ENCODE measurements at places on chromosomes 12 and 14.

GRCh38 chr14:105168496-105168978 is at the start of gene JAG2:
TSS of gene JAG2 (minus strand) at chr14:105168776. CDS start at chr14:105168420, 356 bp downstream.
- DNase-seq, result peak; percentile 59

DNA sequence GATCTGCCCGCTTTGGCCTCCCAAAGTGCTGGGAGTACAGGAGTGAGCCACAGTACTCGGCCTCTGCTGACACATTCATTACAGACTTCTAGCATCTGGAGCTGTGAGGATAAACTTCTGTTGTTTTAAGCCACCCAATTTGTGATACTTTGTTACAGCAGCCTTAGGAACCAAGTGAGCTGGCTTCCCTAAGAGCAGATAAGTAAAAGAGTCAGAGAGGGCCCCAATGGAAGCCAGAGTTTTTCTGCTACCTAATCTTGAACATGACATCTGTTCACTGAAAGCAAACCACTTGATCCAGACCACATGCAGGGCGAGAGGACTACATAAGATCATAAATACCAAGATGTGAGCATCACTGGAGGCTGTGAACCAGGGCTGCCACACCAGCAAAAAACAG is 3.7 kb upstream of the MAPKAPK5 start:
- no peak for DNase-seq

DNA sequence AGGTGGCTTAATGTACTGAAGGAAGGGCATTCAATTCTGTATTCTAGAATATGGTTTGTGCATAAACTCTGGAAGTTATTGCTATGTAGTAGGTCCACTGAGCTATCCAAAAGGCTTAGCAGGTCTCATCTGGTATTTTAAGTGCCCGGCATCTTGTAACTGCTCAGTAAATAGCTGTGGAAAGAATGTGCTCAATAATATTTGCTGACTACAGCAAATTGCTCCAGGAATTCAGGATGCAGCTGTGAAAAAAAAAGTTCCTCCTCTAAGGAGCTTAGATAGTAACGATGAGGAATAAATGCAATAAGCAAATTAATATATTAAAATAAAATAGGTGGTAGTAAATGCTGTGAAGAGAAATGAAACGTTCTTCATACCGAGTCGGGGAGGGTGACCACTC is 857.1 kb downstream of the AACS start:
- no peak for DNase-seq

- DNase-seq, result no peak
These were observed 150.9 kb downstream of the MED13L start for GRCh38 chr12:116126610-116127009.

Measured in stimulated activated CD4-positive, alpha-beta T cell treated with anti-CD3 and anti-CD28 coated beads, Interleukin-2, amount 100 ng/mL, for 24 hours (primary cell).